ENCODE measurements at places on chromosomes 2 and 18.
A peak's percentile ranks its signal among the peaks of the same experiment; 100 is the strongest.

DNA sequence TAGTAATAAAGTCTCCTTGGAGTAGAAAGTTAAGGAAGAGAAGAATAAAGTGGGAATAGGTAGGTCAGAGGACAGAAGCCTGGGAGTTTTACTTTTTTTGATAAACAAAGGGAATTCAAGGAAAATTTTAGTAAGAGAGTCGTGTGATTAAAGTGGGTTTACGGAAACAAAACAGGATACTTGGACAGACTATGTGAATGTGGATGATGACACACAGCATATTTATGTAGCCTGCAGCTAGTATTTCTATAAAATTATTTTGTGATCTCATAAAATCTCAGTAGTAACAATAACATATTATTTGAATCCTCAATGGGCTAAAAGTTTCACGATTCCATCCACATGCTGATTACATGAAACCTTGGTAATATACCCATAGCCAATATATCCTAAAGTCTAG is 450.7 kb upstream of the PIK3C3 start:
- no peak for DNase-seq

DNA sequence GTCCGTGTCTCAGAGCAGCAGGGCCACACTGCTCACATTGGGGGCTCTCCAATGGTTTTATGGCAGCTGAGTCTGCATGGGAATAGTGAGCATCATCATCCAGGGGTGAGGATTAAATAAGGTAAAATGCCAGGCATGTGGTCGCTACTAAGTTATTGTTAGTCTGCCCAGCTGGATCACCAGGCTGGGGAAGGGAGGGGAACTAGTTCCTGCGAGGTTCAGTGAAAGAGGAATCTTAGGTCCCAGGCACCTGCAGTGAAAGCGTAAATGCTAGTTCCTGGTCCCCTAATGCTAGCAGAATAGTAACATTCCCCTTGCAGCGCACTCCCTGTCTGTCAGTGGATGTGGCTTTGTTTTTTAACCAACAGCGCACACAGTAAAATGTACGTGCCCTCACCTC is 60.1 kb downstream of the ARHGEF4 start:
- DNase-seq, result no peak

DNA sequence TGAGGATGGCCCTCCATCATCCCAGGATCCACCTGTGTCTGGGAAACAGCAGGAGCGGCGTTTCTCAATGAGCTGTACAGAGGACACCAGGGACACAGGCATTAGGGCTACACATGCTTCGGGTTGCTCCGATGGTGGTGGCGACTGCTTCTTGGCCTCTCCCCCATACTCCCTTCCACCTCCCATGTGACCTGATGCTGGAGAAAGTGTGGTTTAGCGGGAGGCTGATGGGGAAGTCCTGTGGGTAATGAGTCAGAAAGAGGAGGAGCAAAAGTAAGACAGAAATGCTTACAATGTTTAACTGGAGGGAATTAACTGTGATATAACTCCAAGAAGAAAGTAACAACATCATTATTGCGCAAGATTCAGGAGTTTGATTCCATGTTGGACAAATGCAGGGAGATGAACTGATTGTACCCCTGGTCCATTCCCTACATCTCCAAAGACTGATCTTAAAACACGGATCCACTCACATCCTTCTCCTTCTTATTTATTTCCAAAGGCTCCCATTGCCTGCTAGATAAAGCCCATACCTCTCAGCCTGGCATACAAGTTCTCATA is 186.6 kb downstream of the NRP2 start:
- DNase-seq, result peak; percentile 69

DNA sequence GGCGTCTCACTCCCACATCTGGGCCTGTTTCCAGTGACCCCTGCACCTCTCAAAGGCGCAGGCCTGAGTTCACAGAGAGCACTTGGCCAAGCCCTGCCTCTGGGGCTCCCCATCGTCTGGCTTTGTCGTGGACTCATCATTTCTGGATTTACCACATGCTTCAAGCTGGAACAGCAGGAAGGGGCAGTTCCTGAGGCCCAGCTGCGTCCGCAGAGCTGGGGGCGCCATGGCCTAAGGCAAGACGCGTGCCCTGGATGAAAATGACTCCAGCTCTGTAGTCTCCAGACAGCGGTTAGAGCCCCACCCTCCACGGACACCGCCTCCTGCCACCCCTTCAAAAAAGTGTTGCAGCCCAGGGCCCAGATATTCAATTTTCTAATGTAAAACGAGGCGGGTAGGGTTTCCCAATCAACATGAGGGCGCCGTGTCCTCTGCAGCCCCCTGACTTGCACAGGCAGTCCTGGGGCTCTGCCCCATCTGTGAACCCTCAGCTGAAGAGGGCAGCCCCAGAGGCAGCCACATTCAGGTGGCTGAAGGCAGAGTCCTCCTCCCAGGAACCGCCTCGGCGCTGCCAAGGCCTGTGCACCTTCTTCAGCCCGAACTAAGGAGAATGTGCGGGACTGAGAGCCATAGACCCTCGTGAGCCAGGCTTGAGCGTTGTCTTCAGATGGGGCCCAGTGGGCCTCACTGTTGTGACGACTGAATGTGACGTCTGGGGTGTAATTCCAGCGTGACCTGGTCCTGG is 85.5 kb downstream of the NFATC1 start:
- no peak for DNase-seq

DNA sequence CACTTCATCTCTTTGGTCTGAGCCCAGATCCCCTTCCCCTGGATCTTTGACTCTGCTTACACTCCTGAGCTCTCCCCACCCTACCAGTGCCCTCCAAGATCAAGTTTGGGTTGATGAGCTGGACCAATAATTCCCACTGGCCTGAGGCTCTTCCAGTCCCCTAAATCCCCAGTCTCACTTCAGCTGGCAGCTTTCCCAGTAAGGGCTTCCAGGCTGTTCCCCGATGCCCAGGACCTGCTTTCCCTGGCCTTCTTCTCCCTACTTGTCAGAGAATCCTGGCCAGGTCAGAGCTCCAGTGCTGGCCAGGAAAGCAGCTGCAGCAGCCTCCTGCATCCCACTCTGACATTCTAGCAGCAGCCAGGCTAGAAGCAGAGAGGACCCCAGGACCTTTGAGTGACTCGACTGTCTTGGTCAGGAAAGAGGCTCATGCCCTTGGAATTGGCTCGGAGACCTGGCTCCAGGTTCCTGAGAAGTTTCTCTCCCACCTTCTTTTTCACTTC is 3.5 kb downstream of the WNT6 start:
- no peak for DNase-seq

GRCh38 chr2:189131991-189132390 is 47.6 kb downstream of the COL5A2 start:
- no peak for DNase-seq

- no peak for DNase-seq
Measured at GRCh38 chr2:11411244-11411643, 54.7 kb downstream of the E2F6 start.

DNA sequence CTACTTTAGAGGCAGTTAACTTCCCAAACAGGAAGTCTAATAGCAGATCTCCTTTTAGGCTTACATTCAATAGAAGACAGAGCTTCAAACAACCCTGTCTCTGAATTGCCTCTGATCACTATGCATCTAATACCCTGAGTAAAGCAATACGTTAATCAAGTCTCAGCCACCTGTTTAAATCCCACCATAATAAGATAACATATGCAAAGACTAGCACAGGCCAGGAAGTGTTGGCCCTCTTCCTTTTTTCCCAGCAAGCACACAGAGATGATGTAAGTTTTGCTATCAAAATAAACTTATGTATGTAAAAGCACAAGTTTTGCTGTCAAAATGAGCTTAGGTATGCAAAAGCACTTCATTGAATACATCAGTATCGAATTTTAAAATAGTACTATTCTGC is 385.5 kb downstream of the RND3 start:
- no peak for DNase-seq

GRCh38 chr18:32520771-32521170 is 50.1 kb upstream of the GAREM1 start:
- DNase-seq, result no peak

GRCh38 chr2:124065636-124066035 is 40.5 kb downstream of the CNTNAP5 start:
- no peak for DNase-seq

GRCh38 chr2:61759005-61759404 is 94.9 kb downstream of the FAM161A start:
- DNase-seq, result peak; percentile 97

- peak; percentile 42 for DNase-seq
Measured at GRCh38 chr2:211055438-211055837, 499.0 kb downstream of the CPS1 start.
